ENCODE measurements at places on chromosomes 12 and 14. TPM values are rescaled to one million over a fixed set of nuclear protein-coding genes. Genes with fewer than 3 reads are reported as not detected.

CNIH1 gene
- total RNA-seq, result 71.5 TPM

FLRT2 gene
- total RNA-seq, result not detected

ISCU gene
- 60.8 TPM for total RNA-seq

TAS2R19 gene
- total RNA-seq, result 3.1 TPM

NRXN3 gene
- total RNA-seq, result not detected

RARG gene
- total RNA-seq, result 59.7 TPM

ITGB7 gene
- total RNA-seq, result 702 TPM

CEBPE gene
- 0.67 TPM for total RNA-seq

STON2 gene
- total RNA-seq, result 1.1 TPM

RDH12 gene
- total RNA-seq, result not detected

FOXN4 gene
- total RNA-seq, result not detected

WSCD2 gene
- total RNA-seq, result not detected

- peak overlapping the region; percentile 81 for H3K27ac ChIP-seq
- peaks cover 59% of the 10 kb centered on the region for H3K4me1 ChIP-seq
- H3K4me3 ChIP-seq, result peak overlapping the region; percentile 34
Measured at GRCh38 chr14:49940808-49941421, 48.0 kb downstream of the ARF6 start.

DNA sequence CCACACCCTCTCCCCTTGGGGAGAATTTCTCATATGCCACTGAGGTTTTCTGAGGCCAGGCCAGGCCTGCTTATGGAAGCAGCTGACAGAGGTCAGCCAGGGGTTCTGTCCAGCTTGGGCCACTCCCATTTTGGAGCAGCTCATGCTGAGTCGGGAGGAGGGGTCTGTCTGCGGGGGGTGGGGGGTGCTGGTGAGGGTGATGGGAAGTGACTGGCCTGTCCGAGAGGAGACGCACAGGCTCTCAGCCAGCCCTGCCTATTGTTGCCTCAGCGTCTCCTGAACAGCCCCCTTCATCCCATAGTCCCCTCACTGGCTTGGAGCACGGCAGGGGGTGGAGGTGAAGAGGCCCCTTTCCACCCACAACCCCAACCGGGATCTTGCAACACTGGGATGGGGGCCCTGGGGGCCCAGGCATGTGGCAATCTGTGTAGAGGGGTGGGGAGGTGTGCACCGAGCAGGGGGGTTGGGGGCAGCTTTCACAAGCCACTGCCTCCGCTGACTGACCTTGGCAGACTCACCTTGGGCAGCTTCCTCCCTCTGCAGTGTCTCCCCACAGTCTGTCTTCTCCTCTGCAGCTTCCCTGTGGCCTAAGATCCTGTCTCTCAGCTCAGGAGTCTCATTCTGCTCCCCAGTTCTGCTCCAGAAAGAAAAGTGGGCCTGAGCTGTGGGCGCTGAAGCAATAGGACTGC lies 5.5 kb downstream of the CEBPE start:
- H3K27ac ChIP-seq, result no peak overlapping the region
- no peaks in the 10 kb centered on the region for H3K27me3 ChIP-seq
- no peak overlapping the region for H3K4me3 ChIP-seq

GRCh38 chr14:102387086-102387485 lies 24.3 kb downstream of the TECPR2 start:
- peaks cover 1% of the 10 kb centered on the region for H3K36me3 ChIP-seq
- no peaks in the 10 kb centered on the region for H3K27me3 ChIP-seq
- no peak overlapping the region for H3K4me3 ChIP-seq

- H3K4me3 ChIP-seq, result no peak overlapping the region
- no peak for DNase-seq
- H3K4me1 ChIP-seq, result peaks cover 2% of the 10 kb centered on the region
- H3K27me3 ChIP-seq, result peaks cover 4% of the 10 kb centered on the region
- no peak overlapping the region for H3K27ac ChIP-seq
- peaks cover 2% of the 10 kb centered on the region for H3K36me3 ChIP-seq
Measured at GRCh38 chr14:74275241-74275841, 27.4 kb downstream of the ABCD4 start.

GRCh38 chr14:74015963-74016362 lies 3.1 kb downstream of the ENTPD5 start:
- no peak for DNase-seq

DNA sequence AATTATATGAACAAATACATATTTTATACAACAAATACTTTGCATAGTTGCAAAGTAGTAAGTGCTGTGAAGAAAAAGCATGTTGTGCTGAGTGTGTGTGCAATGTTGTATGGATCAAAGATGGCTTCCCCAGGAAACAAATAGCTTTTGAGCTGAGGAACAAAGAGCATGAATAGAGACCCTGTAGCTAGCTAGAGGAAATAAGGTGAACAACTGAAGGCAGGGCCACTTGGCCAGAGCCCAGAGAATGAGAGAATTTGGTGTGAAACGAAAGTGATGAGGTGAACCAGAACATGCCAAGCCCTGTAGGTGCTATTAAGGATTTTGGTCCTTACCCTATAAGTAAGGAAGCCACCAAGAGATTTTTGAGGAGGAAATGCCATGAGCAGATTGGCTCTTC lies 17.1 kb downstream of the DYRK2 start:
- H3K27me3 ChIP-seq, result no peaks in the 10 kb centered on the region
- H3K36me3 ChIP-seq, result peaks cover 56% of the 10 kb centered on the region
- peaks cover 32% of the 10 kb centered on the region for H3K4me1 ChIP-seq
- H3K4me3 ChIP-seq, result no peak overlapping the region
- no peak for DNase-seq

DNA sequence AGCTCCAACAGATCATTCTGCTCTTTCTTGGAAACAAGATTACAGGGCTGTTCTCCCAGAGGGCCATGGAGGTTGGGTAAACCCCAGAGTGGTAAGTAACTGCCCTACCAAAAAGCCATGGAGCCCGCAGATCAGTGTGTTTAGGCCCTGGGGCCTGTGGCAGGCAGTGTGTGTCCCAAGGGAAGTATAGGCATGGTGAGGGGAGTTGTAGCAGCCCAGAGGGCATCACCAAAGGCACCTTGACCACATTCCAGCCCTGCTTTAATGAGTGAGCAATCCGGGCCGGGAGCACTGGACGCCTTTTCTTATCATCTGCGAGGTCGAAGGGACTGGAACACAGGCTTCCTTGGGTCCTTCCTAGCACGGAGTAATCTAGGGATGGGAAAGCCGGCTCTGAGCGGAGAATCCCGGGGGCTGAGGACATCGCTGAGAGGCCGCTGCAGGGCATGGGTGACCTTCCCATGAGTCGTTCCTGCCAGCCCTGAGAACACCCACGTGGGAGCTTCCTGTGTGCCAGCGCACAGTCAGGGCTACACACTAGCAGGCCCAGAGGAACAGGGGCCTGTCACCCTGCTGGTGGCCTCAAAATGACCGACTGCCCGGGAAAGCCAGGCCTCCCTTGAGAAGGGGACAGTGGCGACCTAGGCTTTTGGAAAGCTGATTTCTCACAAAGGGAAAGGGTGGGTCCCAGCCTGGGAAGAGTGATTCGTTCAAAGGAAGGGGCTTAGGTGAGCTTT lies 91.3 kb downstream of the NINJ2 start:
- DNase-seq, result no peak
- peaks cover 75% of the 10 kb centered on the region for H3K4me1 ChIP-seq
- H3K27ac ChIP-seq, result peak overlapping the region; percentile 41
- H3K4me3 ChIP-seq, result no peak overlapping the region
- no peaks in the 10 kb centered on the region for H3K27me3 ChIP-seq

DNA sequence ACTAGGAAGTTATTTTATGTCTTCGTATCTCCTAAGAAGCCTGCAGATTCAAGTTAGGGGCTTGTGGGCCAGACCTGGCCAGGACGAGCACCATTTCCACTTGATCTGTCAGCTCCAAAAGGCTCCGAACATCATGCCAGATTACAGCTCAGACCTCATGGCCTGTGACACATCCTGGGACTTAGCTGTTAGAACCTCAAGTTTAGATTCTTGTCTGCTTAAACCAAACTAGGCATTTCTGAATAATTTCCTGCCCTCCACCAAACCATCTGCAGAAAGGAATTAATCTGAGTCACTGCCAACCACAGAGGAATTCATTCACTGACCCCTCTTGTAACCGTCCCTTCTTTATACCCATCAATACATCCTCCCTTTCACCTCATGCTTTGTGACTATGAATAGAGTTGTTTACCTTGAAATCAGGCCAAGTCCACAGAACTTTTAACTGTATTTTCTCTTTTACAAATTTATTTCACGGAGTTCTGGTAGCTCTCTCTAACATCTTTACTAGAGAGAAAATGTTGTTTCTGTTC lies 120.3 kb downstream of the FBXL14 start:
- DNase-seq, result no peak
- H3K4me3 ChIP-seq, result no peak overlapping the region
- H3K4me1 ChIP-seq, result no peaks in the 10 kb centered on the region
- H3K36me3 ChIP-seq, result peaks cover 2% of the 10 kb centered on the region
- H3K27me3 ChIP-seq, result no peaks in the 10 kb centered on the region

GRCh38 chr14:36988989-36989388 lies 183.4 kb downstream of the SLC25A21 start:
- H3K27ac ChIP-seq, result no peak overlapping the region
- no peak overlapping the region for H3K4me3 ChIP-seq
- no peak for DNase-seq

GRCh38 chr12:10636611-10637010 lies 23.2 kb upstream of the MAGOHB start:
- peaks cover 15% of the 10 kb centered on the region for H3K27me3 ChIP-seq
- H3K4me3 ChIP-seq, result no peak overlapping the region
- no peak overlapping the region for H3K27ac ChIP-seq
- no peak for DNase-seq
- H3K36me3 ChIP-seq, result no peaks in the 10 kb centered on the region
- H3K4me1 ChIP-seq, result no peaks in the 10 kb centered on the region

- peaks cover 27% of the 10 kb centered on the region for H3K36me3 ChIP-seq
- no peak overlapping the region for H3K4me3 ChIP-seq
- peaks cover 67% of the 10 kb centered on the region for H3K4me1 ChIP-seq
Measured at GRCh38 chr12:12693111-12693671, 2.8 kb downstream of the GPR19 start.

- H3K27me3 ChIP-seq, result no peaks in the 10 kb centered on the region
- peaks cover 36% of the 10 kb centered on the region for H3K4me1 ChIP-seq
- peak; percentile 31 for DNase-seq
- H3K36me3 ChIP-seq, result peaks cover 68% of the 10 kb centered on the region
- H3K27ac ChIP-seq, result peak overlapping the region; percentile 88
- no peak overlapping the region for H3K4me3 ChIP-seq
Measured at GRCh38 chr14:81519200-81520011, 14.2 kb downstream of the SEL1L start.

- no peak overlapping the region for H3K4me3 ChIP-seq
- DNase-seq, result no peak
- no peaks in the 10 kb centered on the region for H3K4me1 ChIP-seq
- H3K36me3 ChIP-seq, result no peaks in the 10 kb centered on the region
- H3K27ac ChIP-seq, result no peak overlapping the region
- H3K27me3 ChIP-seq, result no peaks in the 10 kb centered on the region
Measured at GRCh38 chr12:27194644-27195043, 49.4 kb upstream of the STK38L start.

GRCh38 chr12:118645219-118645618 lies 268.9 kb downstream of the SUDS3 start:
- no peak overlapping the region for H3K4me3 ChIP-seq
- H3K4me1 ChIP-seq, result no peaks in the 10 kb centered on the region
- no peaks in the 10 kb centered on the region for H3K36me3 ChIP-seq
- H3K27me3 ChIP-seq, result no peaks in the 10 kb centered on the region
- no peak overlapping the region for H3K27ac ChIP-seq

DNA sequence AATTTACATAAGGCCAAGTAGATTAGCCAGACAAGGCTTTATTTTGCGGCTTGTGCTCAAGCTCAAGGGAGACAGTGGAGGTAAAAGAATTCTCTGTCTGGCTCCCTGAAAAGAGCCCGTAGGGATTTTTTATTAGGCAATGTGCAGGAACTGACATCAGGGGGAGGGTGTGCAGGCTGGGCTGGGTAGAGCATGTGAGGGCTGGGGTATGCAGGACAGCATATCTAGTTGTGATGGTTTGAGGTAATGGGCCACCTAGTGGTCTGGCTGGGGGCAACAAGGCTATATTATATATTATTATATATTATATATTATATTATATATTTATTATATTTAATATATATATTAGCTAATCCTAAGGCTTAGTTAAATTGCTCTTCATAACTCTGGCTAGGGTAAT lies 102.1 kb downstream of the TMEM117 start:
- no peak for DNase-seq
- H3K36me3 ChIP-seq, result no peaks in the 10 kb centered on the region
- H3K4me3 ChIP-seq, result no peak overlapping the region
- no peak overlapping the region for H3K27ac ChIP-seq

GRCh38 chr14:89848165-89848564 lies 106.4 kb downstream of the EFCAB11 start:
- no peaks in the 10 kb centered on the region for H3K27me3 ChIP-seq
- no peaks in the 10 kb centered on the region for H3K36me3 ChIP-seq
- no peaks in the 10 kb centered on the region for H3K4me1 ChIP-seq
- no peak overlapping the region for H3K4me3 ChIP-seq
- no peak overlapping the region for H3K27ac ChIP-seq
- no peak for DNase-seq

DNA sequence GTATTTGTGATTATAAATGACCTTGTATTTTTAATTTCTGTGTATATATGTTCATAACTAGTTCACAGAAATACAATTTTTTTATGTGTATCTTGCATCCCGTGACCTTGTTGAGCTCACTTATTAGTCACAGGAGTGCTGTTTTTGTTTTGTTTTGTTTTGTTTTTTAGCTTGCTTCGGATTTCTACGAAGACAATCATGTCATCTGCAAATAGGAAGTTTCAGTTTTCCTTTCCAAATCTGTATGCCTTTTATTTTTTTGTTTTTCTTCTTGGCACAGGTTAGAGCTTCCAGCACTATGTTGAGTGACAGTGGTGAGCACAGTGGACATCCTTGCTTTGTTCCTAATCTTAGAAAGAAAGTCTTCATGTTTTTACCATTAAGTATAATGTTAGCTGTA lies 229.2 kb upstream of the GARIN6 start:
- no peaks in the 10 kb centered on the region for H3K27me3 ChIP-seq
- no peak for DNase-seq
- H3K36me3 ChIP-seq, result no peaks in the 10 kb centered on the region
- no peak overlapping the region for H3K4me3 ChIP-seq

GRCh38 chr12:89319606-89320005 lies 32.7 kb downstream of the DUSP6 start:
- H3K27me3 ChIP-seq, result no peaks in the 10 kb centered on the region
- H3K4me1 ChIP-seq, result peaks cover 4% of the 10 kb centered on the region

DNA sequence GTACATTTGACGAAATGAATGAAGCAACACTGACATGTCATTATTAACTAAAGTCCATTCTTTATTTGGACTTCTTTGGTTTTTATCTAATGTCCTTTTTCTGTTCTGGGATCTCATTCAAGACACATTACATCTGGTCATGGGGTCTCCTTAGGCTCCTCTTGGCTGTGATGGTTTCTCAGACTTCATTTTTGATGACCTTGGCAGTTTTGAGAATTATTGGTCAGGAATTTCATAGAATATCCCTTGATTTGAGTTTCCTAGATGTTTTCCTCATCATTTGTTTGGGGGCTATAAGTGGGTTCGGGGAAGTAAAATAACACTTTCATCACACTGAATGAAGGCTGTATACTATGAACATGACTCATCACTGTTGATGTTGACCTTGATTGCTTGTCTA lies 770.6 kb downstream of the AACS start:
- H3K27ac ChIP-seq, result no peak overlapping the region
- H3K4me3 ChIP-seq, result no peak overlapping the region
- H3K36me3 ChIP-seq, result no peaks in the 10 kb centered on the region
- H3K4me1 ChIP-seq, result no peaks in the 10 kb centered on the region
- no peak for DNase-seq

GRCh38 chr12:50882563-50882962 lies 39.8 kb downstream of the TMPRSS12 start:
- DNase-seq, result no peak
- H3K27me3 ChIP-seq, result peaks cover 2% of the 10 kb centered on the region
- H3K27ac ChIP-seq, result no peak overlapping the region

- no peaks in the 10 kb centered on the region for H3K4me1 ChIP-seq
- H3K27me3 ChIP-seq, result peaks cover 10% of the 10 kb centered on the region
- no peak overlapping the region for H3K27ac ChIP-seq
- H3K4me3 ChIP-seq, result no peak overlapping the region
- H3K36me3 ChIP-seq, result no peaks in the 10 kb centered on the region
- DNase-seq, result no peak
Measured at GRCh38 chr14:99726538-99727095, 42.5 kb downstream of the CYP46A1 start.
